ENCODE measurements at places on chromosomes 5 and 9.

DNA sequence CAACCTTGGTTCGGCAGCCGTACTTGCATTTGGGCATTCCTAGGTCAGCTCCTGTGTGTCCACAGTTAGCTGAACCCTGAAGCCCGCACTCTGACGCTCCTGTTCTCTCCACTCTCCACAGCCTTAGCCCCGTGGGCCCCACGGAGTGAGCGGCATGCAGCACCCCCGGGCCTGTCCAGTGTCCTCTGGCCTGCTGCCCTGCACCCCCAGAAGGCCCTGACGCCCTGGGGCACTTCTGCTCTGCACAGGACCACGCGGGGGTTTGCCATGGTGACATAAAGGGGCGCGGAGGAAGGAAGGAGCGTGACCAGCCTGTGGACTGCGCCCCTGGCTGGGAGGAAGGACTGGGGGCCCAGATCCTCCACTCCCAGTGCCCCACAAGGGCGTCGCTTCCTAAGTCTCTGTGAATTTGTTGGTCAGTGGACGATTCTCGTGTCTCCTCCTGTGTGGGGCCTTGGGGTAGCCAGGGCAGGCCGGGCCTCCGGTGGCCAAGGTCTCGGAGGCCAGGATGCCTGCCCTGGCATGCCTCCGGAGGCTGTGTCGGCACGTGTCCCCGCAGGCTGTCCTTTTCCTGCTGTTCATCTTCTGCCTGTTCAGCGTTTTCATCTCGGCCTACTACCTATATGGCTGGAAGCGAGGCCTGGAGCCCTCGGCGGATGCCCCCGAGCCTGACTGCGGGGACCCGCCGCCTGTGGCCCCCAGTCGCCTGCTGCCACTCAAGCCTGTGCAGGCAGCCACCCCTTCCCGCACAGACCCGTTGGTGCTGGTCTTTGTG, 13.0 kb downstream of the NDST1 start:
- DNase-seq: no peak

DNA sequence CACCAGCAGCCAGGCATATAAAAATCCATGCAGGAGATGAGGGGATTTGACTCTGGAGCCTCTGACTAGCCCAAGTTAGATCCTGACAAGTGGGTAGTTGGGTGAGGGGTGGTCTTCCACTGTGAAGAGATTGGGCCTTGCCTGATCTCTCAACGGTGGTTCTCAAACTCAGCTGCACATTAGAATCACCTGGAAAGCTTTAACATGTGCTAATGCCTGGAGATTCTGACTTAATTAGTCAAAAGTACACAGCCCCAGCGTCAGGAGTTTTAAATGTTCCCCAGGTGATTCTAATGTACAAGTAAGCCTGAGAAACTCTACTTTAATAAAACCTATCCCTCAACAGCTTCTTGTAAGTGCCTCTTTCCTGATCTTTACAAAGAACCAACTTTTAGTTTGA, 57.5 kb downstream of the GCNT4 start:
- no peak for DNase-seq

GRCh38 chr9:77475641-77476473, 172.3 kb downstream of the GNA14 start:
- DNase-seq: peak; percentile 75

DNA sequence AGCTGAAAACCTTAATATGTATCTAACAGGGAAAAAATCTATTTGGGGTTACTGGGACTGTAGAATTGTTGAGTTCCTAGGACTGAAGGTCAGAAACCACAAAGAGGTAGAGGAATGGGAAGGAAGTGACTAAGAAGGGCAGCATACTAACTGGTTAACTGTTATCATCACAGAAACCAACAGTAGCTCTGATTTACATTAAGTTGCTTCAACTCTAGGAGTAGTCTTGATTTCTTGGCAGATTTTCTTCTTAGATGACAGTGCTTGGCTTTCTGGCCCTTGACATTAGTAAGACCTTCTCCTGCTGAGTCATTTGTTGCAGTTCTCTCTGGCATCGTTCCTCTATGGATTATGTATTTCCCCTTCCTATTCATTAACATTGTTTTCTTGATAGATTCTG, 116.1 kb upstream of the RASA1 start:
- DNase-seq: no peak

DNA sequence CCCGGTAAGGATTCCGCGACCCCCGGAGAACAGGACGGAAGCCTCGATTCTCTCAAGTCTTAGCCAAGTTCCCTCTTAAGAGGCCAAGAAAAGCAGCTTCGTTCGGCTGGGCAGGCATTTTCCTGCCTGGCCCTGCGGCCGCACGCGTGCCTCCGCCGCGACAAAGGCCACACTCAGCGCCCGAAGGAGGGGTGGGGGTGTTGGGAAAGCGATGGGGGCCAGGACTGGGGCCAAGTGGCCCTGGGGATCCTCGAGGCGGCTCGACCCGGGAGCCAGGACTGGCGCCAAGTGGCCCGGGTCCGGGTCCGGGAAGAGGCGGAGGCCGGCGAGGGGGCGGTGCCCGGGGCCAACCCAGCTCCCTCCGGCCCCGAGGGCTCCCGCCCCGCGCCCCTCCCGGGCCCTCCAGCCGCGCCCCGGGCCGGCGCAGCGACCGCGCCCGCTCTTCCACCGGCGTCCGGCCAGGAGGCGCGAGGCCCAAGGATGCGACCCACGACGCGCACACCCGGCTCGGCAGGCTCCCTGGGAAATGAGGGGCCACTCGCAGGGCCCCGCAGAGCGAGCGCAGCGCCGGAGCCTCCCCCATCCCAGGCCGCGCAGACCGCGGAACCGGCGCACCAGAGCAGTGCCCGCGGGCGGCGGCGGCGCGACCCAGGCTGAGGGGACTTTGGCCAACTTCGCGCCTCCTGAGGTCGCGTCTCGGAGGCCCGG, 756 bp downstream of the VAV2 start:
- no peak for DNase-seq

All from activated CD4-positive, alpha-beta memory T cell treated with anti-CD3 and anti-CD28 coated beads, Interleukin-2, amount 10 ng/mL, durations not matched to agents 7 days and 5 days (primary cell).